ENCODE measurements at places on chromosomes 11 and 22.

DNA sequence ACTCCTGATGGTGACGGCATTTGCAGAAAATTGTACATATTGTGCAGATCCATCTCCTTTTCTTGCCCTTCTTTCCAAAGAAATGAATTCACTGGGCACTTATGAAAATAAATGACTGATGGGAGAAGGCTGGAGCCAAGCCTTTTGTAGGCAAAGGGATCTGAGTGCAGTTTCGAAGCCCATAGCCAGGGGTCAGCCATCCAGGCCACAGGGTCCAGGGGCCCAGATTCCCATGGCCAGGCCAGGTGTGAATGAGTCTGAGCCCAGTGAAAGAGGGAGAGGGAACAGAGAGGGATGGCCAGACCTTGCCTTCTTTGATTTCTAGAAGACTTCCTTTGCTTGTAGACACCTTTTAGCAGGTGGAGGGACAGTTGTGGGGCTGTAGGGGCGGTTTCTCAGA, 209.1 kb downstream of the KIRREL3 start:
- DNase-seq = no peak

DNA sequence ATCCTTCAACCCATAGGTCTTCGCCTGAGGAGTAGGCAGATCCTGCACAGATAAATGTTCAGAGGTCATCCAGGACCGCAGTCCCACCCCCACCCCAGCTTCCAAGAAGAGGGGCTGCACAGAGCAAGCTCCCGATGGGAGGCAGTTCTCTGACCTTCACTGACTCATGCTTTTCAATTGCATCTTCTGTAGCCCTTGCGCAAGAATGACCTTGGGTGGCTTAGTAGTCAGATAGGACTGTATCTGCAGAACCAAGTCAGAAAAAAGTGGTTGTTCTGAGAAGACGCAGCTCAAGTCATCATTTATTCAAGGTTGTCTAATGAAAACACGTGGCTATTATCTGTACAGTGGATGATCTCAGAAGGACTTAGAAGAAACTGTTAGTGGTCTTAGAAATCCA, 16.4 kb upstream of the GRAMD1B start:
- no peak for DNase-seq

GRCh38 chr11:88555018-88555828, 217.7 kb upstream of the CTSC start:
- DNase-seq = no peak

DNA sequence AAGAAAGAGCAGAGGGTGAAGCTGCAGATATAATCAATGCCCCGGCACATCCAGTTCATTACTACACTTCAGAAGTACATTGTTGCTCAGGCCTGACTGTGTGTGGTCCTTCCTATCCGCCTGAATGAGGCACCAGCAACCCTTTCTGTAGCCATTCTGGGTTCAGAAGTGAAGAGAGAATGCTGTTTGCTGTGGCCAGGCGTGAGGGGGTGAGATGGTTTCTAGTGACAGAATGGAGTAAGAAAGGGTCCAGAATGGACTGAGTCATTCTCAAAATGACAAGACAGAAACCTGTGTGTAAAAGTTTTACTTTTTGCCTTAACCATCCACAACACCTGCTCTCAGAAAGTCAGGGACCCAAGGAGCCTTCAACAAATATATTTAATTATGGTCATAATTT, 334.8 kb downstream of the GUCY1A2 start:
- no peak for DNase-seq

- DNase-seq = no peak
Observed at GRCh38 chr11:64499261-64500004, 91.6 kb upstream of the SLC22A12 start.

- DNase-seq = no peak
Observed at GRCh38 chr22:23214398-23214797, 34.1 kb downstream of the BCR start.

GRCh38 chr11:10518123-10518522, 22.9 kb downstream of the RNF141 start:
- no peak for DNase-seq

- DNase-seq = no peak
Observed at GRCh38 chr11:101103433-101103832, 26.2 kb downstream of the PGR start.

- DNase-seq = peak; percentile 90
Observed at GRCh38 chr11:74592441-74593362, at the start of gene POLD3. Gene POLD3 (plus strand): TSS chr11:74592582. CDS start chr11:74592659, 77 bp downstream.

- DNase-seq = no peak
Observed at GRCh38 chr11:1491379-1491778, 4.8 kb upstream of the MOB2 start.

- DNase-seq = no peak
Observed at GRCh38 chr11:62708793-62709192, 1.3 kb downstream of the GNG3 start.

- no peak for DNase-seq
Observed at GRCh38 chr22:22933100-22933806, 45.6 kb downstream of the IGLL5 start.

DNA sequence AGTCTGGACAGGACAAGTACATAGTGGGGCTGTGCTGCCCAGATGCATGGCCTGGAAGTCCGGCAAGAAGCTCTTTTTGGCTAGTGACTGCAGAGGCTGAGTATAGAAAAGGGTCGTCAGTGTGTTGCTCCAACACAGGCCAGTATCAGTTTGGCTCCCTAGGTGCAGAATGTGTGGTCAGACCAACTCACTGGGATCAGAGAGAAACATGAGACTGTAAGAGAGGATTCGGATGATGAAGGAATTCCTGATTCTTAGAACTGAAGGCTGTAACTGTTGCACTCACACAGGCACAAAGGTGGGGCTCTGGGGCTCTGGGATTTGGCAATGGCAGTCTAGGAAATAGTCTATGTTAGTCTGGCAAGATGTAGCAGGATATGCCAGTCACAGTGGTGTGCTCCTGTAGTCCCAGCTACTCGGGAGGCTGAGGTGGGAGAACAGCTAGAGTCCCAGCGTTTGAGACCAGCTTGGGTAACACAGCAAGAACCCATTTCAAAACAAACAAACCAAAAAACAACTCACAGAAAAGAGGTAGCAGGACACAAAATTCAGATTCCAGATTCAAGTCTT, 11.1 kb upstream of the UPB1 start:
- no peak for DNase-seq

- no peak for DNase-seq
Observed at GRCh38 chr11:15826826-15827225, 529.5 kb downstream of the SOX6 start.

DNA sequence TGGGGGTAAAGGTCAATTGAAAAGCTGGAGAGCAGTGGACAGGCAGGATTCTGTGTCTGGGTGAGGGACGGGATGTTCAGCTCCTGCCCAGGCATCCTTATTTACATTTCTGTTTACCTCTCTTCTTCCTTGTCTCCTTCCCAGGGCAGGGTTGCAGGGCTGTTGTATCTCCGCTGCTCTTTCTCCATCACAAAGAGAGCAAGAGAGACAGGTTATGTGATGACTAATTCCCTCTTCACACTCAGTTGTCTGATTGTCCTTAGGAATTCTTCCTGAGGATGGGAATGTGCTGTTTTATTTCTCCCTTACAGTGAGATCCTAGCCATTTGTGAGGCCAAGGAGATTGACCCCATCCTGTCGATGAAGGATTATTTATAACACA, 104.9 kb downstream of the VPREB1 start:
- no peak for DNase-seq

DNA sequence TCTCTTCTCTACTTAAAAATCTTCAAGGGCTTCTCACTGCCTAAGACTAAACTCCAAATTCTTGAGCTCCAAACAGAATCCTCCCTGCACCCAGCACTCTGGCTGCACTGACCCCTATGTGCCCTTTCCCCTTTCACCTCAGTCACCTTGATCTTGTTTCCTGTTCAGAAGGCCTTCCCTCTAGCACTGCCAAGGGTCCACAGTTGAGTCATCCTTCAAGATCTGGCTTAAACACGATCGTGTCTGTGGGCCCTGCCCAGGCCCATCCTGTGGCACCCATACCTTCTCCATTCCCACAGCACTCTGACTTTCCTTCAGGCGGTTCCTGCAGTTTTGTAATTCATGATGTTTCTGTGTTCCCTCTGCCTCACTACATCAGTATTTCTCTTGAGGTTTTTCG, 129.2 kb downstream of the ARL14EP start:
- DNase-seq = no peak

- DNase-seq = no peak
Observed at GRCh38 chr11:132068556-132068955, 698.1 kb downstream of the NTM start.

GRCh38 chr11:120391854-120392253, 55.6 kb downstream of the ARHGEF12 start:
- no peak for DNase-seq

- no peak for DNase-seq
Observed at GRCh38 chr22:45096256-45096907, 67.3 kb upstream of the NUP50 start.

DNA sequence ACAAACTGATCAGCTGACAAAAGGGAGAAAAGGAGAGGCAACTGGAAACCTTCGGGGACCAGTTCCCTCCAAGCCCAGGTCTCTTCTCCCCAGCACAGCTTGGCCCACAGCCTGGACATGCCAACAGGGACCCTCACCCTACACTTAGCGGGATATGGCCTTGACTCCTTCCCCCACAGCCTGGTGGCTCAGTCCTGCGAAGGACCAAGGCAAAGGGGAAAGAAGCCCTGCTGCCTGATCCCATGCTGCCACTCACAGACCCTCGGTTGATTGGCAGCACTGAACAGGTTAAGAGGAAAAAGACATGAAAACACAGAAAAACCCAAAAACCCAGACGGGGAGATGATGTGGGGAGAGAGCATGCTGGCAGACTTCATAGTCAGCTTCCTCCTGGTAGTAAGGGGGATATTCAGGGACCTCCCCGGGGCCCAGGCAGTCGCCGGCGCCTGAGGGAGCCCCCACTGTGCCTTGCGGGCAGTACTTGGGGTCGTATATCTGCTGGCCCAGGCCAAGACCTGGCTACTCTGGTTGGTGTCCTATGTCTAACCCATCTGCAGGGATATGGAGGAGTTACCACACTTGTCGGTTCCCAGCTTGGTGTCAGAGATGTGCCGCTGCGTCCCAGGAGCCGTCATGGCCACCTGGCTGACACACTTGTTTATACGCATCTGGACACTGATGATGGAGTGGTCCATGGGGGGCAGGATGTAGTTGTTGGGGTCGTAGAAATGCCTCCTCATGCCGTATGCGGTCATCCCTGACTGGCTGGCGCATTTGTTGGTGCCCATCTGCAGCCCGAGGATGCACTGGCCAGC, 34.2 kb upstream of the HORMAD2 start:
- DNase-seq = no peak

DNA sequence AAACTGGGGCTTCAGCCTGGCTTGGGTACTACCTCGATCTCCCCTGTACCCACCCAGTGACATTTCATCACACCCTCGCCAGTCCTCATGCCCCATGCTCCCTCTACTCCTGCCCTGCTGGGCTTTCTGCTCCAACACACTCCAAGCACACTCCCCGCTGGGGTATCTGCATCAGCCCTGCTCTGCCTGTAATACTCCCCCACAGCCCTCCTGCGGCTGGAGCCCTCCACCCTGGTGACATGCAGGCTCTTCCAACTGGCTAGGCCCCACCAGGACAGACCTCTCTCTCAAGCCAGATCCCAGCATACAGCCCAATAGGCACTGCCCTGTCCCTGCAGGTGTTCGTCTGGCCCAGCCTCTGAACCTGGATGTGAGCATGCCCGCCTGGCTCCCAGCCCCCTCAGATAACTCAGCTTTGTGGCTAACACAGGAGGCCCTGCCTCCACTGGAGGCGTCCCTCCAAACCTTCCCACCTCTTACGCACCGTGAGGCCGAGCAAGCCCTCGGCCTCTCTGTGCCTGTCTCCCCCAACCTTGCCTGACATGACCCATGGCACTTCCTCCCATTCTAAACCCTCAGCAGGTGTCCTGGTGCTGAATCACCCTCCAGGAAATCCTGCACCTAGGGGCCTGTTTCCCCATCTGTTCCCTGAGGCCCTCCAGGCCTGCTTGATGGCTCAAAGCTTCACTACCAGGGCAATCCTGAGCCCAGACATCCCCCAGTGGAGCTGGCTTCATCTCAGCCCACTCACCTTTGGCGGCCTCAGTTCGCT, 33.5 kb upstream of the TXNRD2 start:
- DNase-seq = no peak

DNA sequence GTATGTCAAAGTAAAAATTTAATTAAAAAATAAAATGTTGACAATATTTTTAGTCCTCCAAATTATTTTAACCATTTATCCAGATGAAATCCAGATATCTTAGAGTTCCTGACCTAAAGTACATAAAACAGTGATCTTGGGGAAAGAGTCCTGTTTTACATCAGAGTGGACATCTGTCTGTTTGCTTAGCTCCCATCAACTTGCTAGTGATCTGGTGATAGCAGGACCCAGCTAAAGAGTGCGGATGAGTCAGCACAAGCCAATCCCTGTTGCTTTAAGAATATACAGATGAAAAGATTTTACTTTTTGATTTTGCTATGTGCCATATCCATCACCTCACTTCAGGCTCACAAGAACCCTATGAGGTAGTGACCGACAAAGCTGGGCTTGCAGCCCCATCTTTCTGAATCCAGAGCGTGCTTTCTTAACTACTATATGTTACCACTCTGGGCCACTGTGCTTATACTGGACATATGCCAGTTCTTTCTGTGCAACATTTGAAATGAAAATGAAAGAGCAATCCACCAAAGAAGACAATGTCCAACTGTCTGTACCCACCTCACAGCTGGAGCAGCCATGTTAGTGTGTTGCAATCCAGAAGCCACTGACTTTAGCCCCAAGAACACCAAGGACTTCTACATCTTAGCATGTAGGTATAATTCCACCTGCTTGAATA, 167.6 kb upstream of the SESN3 start:
- DNase-seq = no peak

- no peak for DNase-seq
Observed at GRCh38 chr11:107785401-107785800, 73.2 kb downstream of the SLC35F2 start.

GRCh38 chr22:27401321-27401720, 400.2 kb downstream of the MN1 start:
- DNase-seq = no peak

GRCh38 chr11:69969890-69970784, 108.0 kb upstream of the ANO1 start:
- no peak for DNase-seq

DNA sequence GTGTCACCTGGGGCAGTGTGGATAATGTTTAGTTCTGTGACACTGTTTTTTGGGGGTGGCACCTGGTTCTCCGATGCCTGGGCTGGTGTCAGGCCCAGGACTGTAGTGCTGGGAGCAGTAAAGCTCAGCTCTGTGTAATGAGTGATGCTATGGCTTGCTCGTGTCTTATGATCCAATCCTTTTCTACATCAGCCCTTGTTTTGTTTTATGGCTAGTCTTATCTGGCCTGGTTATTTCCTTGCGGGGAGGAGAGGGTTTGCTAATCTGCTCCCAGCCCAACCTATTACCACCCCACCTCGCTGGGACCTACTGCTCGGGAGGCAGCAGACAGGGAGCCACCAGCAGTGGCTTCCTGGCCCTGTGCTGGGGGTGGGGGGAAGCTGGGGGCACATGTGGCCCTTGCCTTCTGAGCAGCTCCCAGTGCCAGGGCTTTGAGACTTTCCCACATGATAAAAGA, 35.0 kb upstream of the TPBGL start:
- no peak for DNase-seq
